ENCODE measurements at places on chromosomes 11 and 22.

DNA sequence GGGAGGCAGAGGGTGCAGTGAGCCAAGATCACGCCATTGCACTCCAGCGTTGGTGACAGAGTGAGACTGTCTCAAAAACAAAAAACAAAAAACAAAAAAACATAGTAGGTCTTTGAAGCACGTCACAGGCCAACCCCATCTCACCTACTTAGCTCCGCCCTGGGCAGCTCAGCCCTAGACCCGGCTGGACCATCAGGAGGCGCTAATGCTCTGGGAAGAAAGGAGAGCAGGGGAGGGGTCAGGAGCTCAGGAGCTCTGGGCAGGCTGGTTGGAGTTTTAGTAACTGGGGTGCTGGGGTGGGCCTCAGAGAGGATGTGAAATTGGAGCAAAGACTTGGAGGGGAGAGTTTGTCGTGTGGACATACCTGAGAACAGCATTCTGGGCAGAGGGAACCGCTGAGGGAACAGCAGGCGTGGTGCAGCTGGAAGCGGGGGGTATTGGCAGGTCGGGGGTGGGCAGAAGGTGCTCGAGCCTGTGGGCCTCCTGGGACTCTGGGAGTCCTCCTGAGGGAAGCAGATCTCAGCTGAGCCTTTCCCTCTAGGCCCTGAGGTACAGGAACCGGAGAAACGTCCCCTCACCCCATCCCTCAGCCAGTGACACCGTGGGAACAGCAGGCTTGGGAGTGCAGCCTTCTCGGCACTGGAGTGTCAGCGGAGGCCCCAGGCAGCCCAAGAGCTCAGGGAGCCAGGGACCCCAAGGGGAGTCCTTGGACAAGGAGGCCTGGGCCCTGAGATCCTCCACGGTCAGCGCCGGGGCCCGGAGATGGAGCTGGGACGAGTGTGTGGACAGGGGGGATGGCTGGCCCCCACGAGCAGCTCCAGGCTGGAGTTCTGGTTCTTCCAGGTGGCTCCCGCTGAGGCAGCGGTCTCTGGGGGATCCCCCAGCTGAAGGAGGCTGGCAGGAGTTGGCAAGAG is 2.2 kb upstream of the RPS6KA4 start:
- no peak for DNase-seq

GRCh38 chr22:43431808-43432554 is 20.2 kb downstream of the MPPED1 start:
- DNase-seq, result no peak

- no peak for DNase-seq
Observed at GRCh38 chr11:64568041-64568571, 22.9 kb upstream of the SLC22A12 start.

- DNase-seq, result no peak
Observed at GRCh38 chr11:28759311-28759710, 651.1 kb downstream of the METTL15 start.

- DNase-seq, result no peak
Observed at GRCh38 chr11:33697997-33698396, 2.6 kb downstream of the C11orf91 start.

GRCh38 chr11:62602141-62603071 is 741 bp upstream of the MTA2 start:
- no peak for DNase-seq

- no peak for DNase-seq
Observed at GRCh38 chr11:845872-846495, 3.3 kb downstream of the TSPAN4 start.

GRCh38 chr11:23423104-23423503 is 562.8 kb upstream of the CCDC179 start:
- no peak for DNase-seq

DNA sequence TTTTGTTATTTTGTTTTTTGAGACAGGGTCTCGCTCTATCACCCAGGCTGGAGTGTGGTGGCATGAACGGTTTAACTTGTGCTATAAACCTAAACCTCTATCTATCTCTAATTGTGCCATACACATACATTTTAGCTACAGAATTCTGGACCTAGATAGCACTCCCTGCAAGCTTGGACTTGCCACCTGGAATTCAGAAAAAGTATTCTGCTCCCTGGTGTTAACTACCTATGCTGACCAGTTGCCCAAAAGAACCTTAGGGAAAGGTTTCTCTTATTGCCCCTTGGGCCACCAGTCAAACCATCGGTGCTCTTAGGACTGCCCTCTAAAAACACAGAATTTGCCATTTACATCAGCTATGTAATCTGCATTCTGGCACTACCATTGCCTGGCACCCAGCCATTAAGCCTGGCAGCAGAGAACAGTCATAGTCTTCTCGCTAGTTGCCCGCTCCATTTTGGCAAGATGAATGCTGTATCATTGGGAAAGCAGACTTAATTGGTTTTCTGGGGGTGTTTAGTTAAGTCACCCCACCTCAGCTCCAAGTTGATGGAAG is 55.3 kb downstream of the ETS1 start:
- DNase-seq, result no peak

DNA sequence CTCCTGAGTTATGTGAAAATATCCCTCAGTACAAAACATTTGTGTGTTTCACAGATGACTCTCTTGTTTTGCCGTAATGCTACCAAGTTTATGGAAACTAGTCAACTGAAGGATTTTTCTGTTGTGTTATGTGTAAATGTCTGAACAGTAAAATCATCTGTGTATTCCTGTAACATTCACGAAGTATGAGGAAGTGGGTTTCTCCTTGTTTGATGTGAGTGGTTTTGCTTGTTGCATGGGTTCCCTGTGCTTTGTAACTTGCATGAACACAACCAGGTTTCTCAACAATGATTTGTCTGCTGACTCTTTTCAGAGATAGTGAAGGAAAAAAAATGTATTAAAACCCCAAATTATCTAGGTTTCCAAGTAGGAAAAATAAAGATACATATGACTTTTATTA is 138.1 kb downstream of the PGR start:
- no peak for DNase-seq

DNA sequence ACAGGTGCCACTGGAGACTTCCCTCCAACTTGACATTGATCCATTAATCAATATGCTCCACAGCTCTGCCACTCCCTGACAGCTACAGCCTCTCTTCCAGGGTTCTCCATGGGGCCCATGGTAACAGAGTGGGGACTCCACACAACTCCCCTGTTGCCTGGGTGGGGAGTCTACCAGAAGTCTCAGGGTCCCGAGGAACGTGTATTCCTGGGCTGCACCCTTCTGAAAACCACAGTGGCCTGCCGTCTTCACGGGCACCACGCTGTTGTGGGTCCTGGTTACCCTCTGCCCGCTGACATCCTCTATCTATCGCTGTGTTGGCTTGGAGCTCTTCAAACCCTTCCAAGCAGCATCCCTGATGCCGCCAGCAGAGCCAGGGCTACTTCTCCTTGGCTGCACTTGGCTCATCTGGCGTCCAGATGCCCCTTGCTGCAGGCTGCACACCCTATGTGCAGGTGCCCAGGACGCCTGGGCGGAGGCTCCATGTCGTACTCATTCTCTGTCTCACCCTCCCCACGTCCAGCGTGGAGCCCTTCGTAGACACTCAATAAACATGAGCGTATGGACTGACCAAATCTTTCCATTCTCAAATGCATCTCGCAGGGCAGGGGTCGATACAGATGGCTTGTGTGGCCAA is 1341.8 kb downstream of the TBC1D22A start:
- DNase-seq, result no peak

Data from GM18507 (cell line).